ENCODE measurements at places on chromosomes 16 and 17.

- DNase-seq, result no peak
Measured at GRCh38 chr17:74780443-74781238, 4.5 kb upstream of the NAT9 start.

DNA sequence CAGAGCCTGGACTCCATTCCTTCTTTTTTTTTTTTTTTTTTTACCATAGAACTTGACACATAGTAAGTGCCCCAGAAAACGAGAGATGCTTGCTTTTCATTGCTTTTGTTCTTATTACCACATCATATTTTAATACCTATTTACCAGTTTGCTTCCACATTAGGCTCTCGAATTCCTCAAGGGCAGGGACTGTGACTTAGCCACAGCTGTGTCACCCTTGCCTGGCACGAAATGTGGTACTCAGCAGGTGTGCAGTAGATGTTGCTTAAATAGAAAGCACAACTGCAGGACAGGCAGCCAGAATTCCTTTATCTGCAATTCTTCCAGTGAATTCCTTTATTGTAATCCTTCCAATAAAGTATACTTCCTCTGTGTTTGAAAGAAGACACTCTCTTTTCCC lies 393.0 kb downstream of the HAPSTR1 start:
- DNase-seq, result no peak

DNA sequence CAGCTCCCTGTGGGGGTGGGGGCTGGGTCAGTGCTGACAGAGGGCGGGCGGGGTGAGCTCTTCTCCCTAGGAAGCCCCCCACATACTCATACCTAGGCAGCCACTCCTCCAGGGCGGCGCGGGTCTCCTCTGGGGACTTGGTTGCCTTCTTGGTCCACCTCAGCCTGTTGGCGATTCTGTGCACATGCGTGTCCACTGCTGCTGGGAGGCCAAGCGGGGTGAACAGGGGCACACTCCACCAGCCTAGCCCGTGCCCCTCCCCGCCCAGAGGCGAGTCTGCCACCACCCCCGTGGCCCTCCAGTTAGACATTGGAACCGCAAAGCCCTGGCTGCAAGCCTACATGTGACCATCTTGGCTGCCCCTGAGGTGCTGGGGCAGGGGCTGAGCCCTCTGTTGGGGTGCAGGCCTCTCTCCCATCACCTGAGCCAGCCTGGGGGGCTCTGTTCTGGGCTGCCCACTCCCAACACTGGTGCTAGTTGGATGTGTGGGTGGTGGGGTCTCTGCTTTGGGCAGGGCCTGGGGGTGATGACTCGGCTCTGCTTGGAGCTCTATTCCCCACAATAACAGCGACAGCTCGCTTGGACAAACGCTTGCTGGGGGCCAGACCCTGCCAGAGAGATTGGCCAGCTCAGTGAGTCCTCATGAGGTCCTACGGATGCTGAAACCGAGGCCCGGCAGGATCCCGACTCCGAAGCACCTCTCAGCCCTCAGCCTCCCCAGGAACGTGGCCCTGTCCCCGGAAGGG lies 7.4 kb downstream of the NTHL1 start:
- DNase-seq, result no peak

- DNase-seq, result peak; percentile 67
Measured at GRCh38 chr16:46629331-46630219, 8.4 kb upstream of the SHCBP1 start.

- DNase-seq, result no peak
Measured at GRCh38 chr16:66373667-66374066, 7.2 kb downstream of the CDH5 start.

DNA sequence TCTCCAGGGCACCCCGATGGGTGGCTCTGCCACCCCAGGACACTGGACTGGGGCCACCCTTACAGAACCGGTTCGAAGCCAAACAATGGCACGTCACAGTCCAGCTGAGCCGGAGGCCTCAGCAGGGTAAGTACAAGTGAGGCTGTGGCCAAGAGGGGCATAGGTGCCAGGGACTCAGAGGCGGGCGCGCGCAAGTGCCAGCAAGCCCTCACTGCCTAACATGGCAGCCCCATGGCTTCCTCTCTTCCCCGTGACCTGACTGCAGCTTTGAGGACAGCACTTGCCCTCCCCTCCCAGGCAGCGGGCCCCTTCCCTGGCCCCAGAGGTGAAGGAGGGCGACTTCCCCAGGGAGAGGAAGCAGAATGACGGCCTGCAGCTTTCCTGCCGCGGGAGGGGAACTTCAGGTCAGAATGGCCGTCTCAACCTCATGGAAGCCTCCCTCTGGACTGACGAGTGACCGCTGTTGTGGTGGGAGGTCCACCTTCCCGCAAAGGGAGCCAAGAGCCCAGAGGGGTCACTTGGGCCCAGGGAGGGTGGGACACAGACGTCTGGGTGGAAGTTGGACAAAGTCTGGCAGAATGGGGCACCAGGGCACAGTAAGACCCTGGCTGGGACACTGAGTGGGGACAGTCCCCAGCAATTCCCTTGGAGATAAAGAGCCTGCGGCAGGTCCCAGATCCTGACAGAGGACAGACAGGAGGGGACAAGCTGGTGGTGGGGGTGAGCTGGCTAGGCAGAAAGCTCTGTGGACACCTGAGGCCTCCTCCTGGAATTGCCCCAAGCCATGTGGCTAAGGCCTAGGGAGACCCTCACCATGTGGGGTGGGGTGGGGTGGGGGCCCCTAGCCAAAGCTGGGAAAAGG lies 52.1 kb upstream of the TOB1 start:
- no peak for DNase-seq

DNA sequence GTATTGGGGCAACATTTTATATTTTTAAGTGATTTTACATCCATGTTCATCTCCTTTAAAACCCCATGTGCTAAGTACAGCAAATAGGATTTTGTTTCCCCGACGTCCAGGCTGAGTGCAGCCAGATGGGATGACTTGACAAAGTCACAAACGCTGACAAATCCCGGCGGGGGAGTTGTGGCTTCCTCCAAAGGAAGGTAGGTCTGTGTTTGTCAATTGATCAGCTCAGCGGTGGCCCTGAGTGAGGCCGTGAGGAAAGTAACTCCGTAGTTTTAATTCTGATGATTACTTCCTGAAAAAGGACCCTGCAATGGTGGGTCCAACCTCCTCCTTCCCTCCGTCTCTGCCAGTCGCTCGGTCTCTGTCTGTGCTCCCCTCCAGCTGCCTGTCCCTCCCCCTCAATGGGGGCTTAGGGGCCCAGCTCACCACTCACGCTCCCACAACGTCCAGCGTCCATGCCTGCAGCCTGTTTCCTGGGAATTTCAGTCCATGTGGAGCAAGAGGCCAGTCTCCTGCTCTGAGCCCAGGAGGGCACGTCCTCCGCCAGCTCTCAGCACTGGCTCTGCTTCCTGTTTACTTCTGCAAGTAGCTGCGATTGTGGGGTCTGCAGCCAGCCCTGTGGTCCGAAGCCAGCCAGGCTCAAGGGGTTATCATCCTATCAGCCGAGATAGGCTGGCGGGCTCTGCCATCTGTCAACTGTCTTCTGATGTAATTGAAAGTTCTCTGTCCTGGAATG lies 209.4 kb upstream of the FOXF1 start:
- peak; percentile 57 for DNase-seq

- no peak for DNase-seq
Measured at GRCh38 chr16:74657870-74658642, 8.6 kb downstream of the RFWD3 start.

DNA sequence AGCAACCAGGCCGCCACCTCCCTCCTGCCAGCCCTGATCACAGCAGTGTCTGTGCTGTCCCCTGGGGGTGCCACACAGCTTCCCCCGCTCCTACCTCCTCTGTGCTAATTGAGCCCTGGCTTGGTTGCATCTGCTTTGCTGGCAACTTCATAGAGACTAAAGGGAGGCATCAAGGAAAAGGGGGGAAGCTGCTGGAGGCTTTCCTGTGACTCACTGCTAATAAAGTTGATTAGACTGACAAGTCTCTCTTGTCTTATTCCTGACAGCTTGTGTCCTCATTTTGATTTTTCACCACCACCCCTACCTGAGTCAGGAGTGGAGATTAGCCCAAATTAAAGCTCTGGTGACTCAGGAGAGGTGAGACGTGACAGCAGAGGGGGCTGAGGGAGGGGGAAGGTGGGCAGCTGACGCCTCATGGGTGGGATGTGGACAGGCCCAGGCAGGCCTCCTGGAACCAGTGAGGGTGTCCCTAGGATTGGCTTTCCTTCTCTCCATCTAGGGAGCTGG lies 310.0 kb downstream of the CBLN1 start:
- no peak for DNase-seq

GRCh38 chr17:836151-836550 lies 54.0 kb downstream of the MRM3 start:
- DNase-seq, result peak; percentile 92

DNA sequence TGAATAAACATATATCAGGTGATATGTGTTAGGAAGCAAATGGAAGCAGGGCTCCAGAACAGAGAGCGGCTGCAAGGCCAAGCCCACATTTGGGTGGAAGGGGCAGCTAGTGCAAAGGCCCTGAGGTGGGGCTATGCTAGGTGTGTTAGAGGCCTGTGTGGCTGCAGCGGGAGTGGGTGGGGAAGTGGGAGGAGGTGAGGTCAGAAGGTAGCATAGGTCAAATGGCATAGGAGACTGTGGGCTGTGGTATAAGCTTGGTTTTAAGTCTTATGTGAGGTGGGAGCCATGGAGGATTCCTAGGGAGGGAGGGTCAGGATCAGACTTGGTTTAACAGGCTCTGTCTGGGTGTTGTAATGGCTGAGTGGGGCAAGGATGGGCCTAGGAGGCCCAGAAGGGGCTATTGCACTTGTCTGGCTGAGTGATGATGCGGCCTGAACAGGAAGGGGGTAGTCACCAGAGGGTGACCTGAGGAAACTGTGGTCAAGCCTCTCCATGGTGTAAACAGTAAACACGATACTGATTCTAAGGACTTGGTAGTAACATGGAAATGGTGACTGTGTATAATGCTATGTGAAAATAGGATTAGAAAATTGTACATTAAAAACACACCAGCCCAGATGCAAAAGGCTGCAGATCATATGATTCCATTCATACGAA lies 31.1 kb downstream of the RAI1 start:
- peak; percentile 82 for DNase-seq

GRCh38 chr16:4510131-4510530 lies 28.4 kb downstream of the CDIP1 start:
- DNase-seq, result no peak

- peak; percentile 56 for DNase-seq
Measured at GRCh38 chr17:21242026-21242697, 11.0 kb downstream of the NATD1 start.

- no peak for DNase-seq
Measured at GRCh38 chr17:31425282-31426040, 34.0 kb downstream of the RAB11FIP4 start.

- peak; percentile 39 for DNase-seq
Measured at GRCh38 chr17:65966072-65966695, 225.7 kb downstream of the CEP112 start.

- DNase-seq, result no peak
Measured at GRCh38 chr16:11060842-11061241, 116.5 kb downstream of the CLEC16A start.

- no peak for DNase-seq
Measured at GRCh38 chr16:24978370-24978914, 36.7 kb downstream of the ARHGAP17 start.

- no peak for DNase-seq
Measured at GRCh38 chr17:17780922-17781590, 55.7 kb downstream of the SREBF1 start.

DNA sequence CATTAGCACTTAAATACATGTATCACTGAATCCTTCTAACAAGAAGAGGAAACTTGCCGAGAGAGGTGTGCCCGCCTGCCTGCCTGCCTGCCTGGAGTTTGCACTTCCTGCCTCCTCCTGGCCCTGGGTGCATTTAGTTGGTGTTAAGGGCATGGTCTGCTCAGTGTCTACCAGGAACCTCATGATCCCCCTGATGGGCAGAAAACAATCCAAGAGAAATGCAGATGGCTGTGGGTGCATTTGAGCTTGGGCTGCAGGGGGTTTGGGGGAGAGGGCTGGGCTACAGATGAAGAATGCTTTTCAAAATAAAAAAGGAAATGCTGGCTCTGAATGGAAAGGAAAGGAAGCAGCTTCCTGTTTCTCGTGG lies 10.1 kb downstream of the KSR1 start:
- DNase-seq, result no peak

DNA sequence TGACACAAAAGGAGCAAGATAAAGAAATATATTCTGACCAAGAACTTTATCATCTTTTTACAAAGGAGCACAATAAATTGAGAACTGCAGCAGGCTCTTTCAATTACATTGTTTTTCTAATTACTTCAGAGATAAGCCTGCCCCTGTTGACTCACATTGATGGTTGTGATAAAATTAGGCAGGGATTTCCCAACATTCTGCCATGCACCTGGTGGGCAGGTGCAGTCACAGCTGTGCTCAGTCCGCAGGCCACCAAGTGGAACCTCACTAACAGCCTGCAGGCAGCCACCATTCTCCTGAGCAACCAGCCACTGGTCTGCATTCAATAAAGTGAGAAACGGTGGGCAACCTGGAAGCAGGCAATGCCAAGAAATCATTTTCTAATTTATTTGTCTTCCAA lies 5.1 kb downstream of the FANCA start:
- DNase-seq, result no peak

- DNase-seq, result peak; percentile 21
Measured at GRCh38 chr17:18314059-18314730, 599 bp downstream of the TOP3A start.

- peak; percentile 33 for DNase-seq
Measured at GRCh38 chr16:17776888-17777287, 306.1 kb upstream of the XYLT1 start.

DNA sequence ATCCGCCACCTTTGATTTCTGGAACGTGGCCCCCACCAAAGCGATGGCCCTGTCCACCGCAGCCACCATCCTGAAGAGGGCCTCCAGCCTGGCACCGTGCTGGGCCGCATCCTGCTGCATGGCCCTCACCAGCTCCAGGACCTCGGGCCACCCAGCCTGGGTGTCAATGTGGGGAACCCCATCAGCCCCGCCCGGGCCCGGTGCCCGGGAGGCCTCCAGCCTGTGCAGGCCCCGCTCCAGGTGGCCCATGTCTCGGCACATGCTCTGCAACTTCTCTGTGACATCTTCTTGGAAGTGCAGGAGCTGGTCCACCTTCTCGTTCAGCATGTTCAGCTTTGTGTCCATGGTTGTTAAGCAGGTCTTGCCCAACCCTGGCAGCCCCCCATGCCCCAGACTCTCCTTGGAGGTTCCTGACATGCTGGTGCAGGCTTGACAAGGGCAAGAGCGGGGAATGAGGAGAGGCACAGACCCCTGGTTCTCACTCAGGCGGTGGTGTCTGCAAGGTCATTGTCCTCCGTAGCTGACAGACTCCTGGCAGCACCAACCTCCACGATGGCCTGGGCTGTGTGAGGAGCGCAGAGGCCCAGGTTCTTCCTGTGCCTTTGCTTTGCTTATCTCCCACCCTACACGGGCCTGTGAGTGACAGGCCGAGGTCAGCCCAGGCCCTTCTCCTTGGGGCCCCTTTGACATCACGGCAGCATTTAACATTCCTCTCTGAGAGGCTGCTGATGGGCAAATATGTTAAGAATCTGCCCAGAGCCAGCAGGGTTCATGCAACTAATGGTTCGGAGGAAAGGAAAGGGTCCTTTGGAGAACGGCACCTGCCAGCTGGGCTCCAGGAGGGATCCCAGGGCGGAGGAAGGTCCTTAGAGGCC lies at the start of gene MYLK3:
MYLK3 (minus strand) TSS at position 568 of the 875 bp plus-strand sequence; CDS start at position 417, 151 bp downstream.
- DNase-seq, result no peak

Measured in fibroblast of gingiva (primary cell).